ENCODE measurements at places on chromosomes 12 and 14.

DNA sequence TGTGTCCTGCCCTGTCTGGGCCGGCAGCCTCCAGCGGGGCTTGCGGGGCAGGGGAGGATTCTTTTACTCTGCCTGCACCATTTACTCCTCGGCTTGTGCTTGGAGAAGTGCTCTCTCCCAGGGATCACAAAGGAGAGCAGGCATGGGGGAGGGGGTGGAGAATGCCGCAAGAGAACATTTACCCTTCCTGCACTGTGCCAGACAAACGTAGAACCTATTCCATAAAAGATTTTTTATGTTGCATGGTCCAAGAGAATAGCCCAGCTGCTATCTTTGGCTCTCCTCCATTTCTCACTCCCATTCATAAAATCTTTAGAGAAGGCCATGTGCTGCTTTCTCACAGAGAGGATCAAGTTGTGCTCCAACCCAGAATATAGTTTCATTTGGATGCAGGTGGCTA lies 159.4 kb downstream of the SPTSSA start:
- no peak for DNase-seq

GRCh38 chr14:49582113-49582977 lies 3.8 kb downstream of the RPS29 start:
- no peak for DNase-seq

- no peak for DNase-seq
Observed at GRCh38 chr12:51904951-51905470, 2.3 kb upstream of the ACVRL1 start.

GRCh38 chr14:74655599-74656395 lies 43.8 kb upstream of the LTBP2 start:
- DNase-seq = no peak

- DNase-seq = no peak
Observed at GRCh38 chr12:89468648-89469326, 55.8 kb downstream of the GALNT4 start.

GRCh38 chr14:97703006-97703760 lies 906.0 kb downstream of the VRK1 start:
- DNase-seq = no peak

GRCh38 chr12:105479710-105480109 lies 149.2 kb downstream of the C12orf75 start:
- no peak for DNase-seq

DNA sequence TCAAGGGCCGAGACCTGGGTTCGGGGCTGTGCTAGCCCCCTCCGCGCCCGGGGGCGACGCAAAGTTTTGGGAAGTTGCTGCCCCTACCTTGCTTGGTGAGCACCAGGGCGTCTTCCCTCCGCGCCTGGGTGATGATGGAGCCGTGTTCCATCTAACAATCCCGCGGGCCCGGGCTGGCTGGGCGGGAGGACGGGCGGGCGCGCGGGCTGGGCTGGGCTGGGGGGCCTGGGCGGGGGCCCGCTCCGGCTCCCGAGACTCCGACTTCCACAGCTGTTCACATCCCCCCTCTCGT lies 298 bp downstream of the CTDSP2 start:
- DNase-seq = no peak

- no peak for DNase-seq
Observed at GRCh38 chr12:10392394-10392930, 2.6 kb upstream of the KLRK1 start.

DNA sequence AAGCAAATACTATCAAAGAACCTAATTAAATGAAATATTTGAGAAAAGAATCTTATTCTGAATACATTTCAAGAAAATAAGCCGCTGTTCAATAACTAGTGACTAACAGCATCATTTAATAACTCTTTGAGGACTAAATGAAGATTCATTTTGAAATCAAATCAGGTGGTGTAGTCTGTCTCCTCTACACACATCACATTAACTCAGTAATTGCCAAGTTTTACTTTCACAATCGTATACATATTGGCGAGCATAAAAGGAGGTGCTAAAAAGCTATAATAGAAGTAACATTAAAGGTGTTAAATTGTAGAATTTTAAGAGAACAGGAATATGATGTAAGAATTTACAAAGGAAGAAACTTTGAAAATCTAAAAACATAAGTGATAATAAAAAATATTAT lies 185.1 kb downstream of the MDGA2 start:
- no peak for DNase-seq

GRCh38 chr12:53052419-53053217 lies 2.8 kb downstream of the TNS2 start:
- DNase-seq = no peak

DNA sequence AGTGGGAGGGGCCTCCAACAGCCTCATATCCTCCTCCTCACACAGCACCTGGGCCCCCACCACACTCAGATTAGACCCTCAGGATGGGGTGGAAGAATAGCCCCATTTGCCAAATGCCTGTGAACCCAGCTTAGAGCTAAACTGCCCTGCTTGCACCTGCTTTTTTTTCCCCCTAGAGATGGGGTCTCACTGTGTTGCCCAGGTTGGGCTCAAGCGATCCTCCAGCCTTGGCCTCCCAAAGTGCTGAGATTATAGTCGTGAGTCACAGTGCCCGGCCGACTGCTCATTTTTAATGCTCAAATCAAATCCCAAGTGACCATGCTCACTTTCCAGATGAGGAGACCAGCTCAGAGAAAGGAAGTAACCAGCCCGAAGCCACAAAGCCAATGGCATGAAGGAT lies 27.1 kb downstream of the TESC start:
- DNase-seq = no peak

GRCh38 chr14:78446807-78447206 lies 276.6 kb downstream of the NRXN3 start:
- DNase-seq = no peak

- no peak for DNase-seq
Observed at GRCh38 chr12:3677609-3678008, 75.3 kb downstream of the CRACR2A start.

DNA sequence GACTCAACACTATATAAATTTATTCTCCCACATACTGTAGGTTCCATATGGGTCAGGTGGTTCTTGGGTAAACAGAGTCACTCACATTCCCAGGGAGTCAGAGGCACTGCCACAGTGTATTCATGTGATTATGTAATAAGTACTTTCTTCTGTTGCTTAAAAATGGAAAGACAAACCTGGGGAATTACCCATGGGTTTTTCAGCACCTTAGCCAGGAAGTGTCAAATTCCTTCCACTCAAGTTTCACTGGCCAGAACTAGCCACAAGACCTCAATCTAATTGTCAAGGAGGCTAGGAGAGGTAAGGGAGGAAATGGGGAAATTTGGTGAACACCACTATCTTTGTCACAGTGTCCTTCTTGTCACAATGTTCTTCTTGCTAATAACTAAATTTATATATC lies 333.2 kb upstream of the MDGA2 start:
- no peak for DNase-seq

- no peak for DNase-seq
Observed at GRCh38 chr12:56838621-56839488, 75.7 kb downstream of the HSD17B6 start.

DNA sequence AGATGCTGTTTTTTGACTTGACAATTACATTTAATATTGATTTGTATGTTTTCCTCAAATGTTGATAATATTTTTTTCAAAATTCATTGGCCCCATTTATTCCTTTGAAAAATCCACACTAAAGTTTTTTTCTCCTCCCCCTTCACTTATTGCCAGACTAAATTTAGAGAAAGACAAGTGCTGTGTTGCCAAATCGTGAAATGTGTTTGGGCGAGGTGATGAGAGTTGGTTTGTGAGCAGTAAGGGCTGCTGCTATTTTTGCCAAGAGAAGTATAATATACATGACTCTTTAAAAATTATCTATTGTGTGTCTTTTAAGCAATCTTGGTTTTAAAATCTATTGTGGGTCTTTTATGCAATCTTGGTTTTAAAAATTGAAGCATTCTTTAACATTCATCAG lies 188.9 kb downstream of the PPFIA2 start:
- no peak for DNase-seq

- DNase-seq = no peak
Observed at GRCh38 chr14:100240668-100241032, 1.7 kb downstream of the YY1 start.

DNA sequence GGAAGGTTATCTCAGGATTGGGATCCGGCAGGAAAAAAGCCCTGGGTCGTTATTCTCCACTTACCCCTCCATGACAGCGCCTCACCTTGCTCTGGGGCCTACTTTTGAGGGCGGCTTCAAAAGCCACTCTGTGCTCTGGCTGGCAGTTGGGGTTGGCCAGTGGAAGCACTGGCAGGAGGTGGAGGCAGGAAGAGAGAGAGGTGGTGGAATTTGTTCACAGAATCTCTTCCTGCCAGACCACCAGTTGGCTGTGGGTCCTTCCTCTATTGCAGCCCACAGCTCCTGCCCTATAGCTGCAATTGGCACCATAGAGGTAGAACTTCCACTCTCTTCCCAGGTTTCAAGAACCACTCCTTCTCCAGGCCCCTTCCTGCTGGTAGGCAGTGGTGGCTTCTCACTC lies 32.7 kb upstream of the SDR39U1 start:
- no peak for DNase-seq

GRCh38 chr12:89343127-89343526 lies 9.2 kb downstream of the DUSP6 start:
- DNase-seq = no peak

- DNase-seq = no peak
Observed at GRCh38 chr12:51846911-51847642, 1.4 kb downstream of the FIGNL2 start.

DNA sequence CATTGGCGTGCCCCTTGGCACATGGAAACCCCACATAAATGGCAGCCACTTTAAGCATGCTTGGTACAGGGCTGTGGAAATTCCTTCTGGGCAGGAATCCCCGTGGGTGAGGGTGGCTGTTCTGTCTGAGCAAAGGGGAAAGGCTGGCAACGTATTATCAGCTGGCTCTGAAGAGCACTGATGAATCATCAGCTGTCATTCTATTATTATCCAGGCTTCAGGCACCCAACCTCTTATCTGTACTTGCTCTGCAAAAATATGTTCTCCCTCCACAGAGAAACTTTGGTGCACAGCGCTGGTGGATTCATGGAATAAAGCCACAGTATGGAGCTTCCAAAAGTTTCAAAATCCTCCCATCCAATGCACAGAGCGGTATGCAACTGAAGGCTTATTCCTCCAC lies 167.1 kb downstream of the TBX5 start:
- DNase-seq = no peak

DNA sequence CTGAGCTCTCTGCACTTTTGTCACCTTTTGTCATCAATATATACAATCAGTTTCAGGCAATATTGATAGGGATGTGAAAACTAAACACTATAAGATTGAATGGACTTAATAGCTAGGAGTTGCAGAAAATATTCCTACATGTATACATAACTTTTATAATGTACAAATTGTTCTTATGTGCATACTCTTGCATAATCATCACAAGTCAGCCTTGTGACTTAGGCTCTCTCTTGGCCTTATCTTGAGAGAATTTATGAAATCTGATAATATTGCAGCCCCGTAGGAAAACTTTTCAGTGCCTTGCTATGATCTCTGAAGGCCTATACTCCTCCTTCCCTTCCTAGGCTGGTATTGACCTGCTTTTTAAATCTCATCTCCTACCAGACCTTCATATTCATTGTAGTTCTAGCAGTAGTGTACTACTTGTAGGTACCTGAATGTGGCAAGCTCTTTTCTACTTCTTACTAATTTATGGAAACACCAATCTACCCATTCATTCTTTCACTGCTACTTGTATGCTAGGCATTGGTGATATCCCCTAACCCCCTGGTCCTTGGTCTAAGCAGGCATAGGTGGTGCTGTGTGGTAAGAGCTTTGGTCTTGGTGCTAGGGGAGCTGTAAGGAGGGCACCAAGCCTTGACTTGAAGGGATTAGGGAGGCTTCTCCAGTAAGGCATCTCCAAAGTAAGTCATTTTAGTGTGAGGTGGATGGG lies 100.0 kb downstream of the PRKCH start:
- no peak for DNase-seq

DNA sequence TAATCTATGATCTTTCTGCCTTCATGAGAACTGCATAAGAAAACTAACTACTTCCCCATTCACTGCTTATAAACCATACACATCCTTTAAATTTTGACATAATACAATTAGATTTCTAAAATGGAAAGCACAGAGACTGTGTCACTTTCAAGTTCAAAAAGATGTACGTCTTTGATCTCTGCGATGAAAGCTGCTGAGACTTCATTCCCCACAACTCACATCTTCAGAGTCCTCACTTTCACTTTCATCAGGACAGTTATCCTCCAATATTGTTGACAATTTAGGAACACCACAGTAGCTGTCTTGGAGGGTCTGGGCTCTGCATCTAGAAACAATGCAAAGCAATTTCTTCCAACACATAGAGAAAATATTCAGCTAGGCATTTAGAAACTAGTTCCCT lies 47.9 kb upstream of the KCNC2 start:
- no peak for DNase-seq

GRCh38 chr12:42565633-42566032 lies 23.9 kb downstream of the PRICKLE1 start:
- DNase-seq = no peak

DNA sequence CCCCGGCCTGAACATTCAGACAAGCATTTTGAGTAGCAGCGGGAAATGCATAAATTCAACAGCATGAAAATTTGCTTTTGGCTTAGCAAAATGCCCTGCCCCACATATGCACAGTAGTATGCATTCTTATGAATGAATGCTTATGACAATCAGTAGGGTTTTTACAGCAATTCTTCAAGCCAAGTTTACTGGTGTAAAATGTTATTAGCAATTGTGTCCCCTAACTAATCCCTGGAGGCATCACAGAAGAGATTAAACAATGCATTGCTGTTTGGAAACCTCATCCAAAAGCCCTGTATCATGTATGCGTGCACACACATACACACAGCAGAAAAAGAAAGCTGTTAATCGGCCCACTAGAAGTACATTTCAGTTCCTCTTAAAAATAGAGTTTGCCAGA lies 406.5 kb downstream of the LRIG3 start:
- DNase-seq = no peak

GRCh38 chr14:67186789-67187584 lies 2.3 kb upstream of the GARIN2 start:
- no peak for DNase-seq

DNA sequence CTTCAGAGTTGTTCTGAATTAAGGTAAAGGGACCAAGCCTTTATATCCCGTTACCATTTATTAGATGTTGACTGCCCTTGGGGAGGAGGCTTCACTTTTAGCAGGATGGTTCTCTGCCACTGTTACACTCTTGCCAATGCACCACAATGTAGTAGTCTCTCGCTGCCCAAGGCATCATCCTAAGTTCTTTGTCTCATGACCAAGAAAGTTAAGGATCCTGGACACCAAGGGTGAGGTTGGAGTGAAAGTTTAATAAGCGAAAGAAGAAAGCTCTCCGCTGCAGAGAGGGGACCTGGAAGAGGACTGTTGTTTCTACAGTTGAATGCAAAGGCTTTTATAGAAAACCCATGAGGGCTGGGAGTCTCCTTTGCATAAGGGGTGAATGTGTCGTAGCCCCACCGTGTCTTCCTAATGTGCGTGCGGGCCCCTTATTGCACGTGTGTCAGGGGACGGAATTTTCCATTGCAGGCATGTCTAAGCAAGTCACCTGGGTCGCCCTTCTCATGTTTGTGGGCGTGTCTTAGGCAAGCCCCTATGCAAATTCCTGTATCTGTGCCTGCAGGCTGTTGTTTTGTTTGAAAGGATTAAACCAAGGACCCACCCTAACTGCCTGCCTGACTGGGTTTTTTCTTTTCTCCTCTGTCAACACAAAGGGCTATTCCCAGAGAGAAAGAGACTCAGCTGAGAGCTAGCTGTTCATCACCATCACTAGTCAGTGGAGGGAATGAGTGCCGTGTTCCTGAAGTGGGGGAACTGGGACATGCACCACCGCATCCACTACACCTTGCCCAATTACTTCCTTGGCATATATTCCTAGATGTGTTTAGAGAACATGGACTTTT lies 17.6 kb upstream of the RNASE1 start:
- DNase-seq = no peak

- DNase-seq = no peak
Observed at GRCh38 chr12:132986885-132987225, 688 bp downstream of the ZNF26 start.

Measured in NCI-H187 treated with DMSO at 0.1 percent for 48 hours (cell line).